Cerebellar nuclear complex (tissue), 1 donor: ENCODE measurements at places on chromosomes 4 and X.

- no peak for DNase-seq
Measured at GRCh38 chr4:163380703-163381102, 37.0 kb downstream of the NPY5R start.

DNA sequence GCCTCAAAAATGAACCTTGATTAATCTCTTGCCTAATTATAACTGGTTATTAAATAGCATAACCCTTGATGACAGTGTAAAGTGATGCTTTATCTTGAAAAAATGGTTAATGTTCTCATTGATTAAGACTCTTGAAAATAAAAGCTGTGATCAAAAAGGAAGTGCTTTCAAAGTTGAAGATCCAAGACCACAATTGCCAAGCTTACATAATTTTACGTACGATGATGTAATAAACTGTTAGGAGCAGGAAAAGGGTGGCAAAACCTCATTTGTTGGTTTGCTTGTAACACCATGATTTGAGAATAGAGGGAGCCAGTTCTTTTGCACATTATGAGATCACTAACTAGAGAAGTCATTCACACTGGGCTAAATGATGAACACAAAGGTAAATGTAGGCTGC is 322.2 kb downstream of the ADGRL3 start:
- no peak for DNase-seq

- DNase-seq: no peak
Measured at GRCh38 chr4:157271166-157271869, 50.8 kb downstream of the GRIA2 start.

GRCh38 chr4:184420881-184421416 is 53.4 kb downstream of the IRF2 start:
- DNase-seq: no peak

DNA sequence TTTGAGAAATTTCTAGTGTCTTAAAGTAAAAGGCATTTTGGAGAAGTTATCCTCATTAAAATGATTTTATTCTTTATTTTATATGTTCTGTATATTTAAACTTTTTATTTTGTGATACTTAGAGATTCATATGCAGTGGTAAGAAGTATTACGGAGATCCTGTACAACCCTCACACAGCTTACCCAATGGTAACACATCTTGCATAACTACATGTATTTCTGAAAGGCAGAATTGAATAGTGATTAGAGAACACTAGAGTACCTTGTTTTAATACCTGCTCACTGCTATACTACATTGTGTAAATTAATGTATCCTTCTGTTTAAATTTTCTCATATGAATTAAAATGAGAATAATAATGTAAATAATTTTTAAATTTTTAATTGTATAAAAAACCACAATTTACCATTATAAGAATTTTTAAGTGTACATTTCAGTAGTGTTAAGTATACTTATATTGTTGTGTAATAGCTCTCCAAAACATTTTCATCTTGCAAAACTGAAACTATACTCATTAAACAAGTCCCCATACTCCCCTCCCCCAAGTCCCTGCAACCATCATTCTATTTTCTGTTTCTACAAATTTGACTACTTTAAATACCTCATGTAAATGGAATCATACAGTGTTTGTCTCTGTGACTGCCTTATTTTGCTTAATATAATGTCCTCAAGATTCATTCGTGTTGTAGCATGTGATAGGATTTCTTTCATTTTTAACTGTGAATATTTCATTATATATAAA is 45.4 kb downstream of the INTS12 start:
- no peak for DNase-seq

DNA sequence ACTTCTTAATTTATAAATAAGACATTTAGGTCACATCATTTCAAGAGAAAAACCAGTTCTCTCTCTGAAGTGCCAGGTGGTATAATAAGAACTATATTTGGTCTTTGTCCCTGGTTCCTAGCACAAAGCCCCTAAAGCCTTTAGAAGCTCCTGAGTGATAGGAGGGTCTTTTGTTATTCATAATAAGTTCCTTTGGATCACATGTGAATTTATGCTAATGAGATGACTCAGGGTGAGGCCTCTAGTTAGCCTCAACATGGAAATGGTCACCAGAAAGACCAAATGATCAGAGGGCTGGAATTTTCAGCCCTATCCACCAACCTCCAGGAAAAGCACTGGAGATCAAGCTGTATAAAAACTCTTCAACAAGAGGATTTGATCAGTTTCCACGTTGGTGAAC is 68.1 kb upstream of the BLTP1 start:
- no peak for DNase-seq

GRCh38 chr4:141081921-141082395 is 51.3 kb downstream of the RNF150 start:
- peak; percentile 7 for DNase-seq

GRCh38 chr4:94978904-94979303 is 221.1 kb downstream of the BMPR1B start:
- no peak for DNase-seq

DNA sequence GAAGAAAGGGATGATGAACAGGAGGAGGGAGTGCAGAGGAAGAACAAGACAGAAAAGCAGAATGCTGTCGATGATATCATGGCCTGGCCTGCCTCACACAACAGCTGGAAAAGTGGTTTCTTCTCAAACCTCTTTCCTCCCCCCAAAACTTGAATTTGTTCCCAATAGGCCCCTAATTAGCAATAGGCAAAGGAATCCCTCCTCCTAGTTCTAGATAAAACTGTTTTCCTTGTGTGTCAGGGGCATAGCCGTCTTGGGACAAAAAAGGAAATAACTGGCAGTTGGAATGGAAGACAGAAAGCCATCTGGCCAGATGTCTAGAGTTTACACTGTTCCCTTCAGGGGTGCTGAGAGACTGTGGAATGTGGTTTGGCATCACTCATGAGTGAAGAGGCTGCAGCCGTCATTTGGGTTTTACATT is 177.8 kb upstream of the C1QTNF7 start:
- DNase-seq: no peak

DNA sequence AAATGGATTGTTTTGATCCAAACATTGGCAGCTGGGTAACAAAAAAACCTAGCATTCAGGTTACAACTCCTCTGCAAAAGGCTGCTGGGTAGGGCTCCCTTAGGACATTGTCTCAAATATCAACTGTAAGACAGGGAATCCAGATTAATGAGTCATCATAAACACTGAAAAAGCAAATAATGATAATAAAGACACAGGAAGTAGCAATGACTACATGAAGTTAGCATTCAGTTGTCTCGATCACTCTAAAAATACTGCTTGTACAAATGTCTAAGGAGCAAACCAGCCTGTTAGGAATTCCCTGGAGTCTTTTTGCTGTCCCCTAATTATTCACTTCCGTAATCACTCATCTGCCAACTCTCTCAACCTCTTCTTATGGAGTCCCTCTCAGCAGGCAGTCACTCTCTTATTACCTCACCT is 259.2 kb downstream of the GPC3 start:
- no peak for DNase-seq

- DNase-seq: no peak
Measured at GRCh38 chr4:73617256-73617655, 3.0 kb downstream of the RASSF6 start.

- no peak for DNase-seq
Measured at GRCh38 chr4:153655928-153656327, 28.2 kb upstream of the TLR2 start.

DNA sequence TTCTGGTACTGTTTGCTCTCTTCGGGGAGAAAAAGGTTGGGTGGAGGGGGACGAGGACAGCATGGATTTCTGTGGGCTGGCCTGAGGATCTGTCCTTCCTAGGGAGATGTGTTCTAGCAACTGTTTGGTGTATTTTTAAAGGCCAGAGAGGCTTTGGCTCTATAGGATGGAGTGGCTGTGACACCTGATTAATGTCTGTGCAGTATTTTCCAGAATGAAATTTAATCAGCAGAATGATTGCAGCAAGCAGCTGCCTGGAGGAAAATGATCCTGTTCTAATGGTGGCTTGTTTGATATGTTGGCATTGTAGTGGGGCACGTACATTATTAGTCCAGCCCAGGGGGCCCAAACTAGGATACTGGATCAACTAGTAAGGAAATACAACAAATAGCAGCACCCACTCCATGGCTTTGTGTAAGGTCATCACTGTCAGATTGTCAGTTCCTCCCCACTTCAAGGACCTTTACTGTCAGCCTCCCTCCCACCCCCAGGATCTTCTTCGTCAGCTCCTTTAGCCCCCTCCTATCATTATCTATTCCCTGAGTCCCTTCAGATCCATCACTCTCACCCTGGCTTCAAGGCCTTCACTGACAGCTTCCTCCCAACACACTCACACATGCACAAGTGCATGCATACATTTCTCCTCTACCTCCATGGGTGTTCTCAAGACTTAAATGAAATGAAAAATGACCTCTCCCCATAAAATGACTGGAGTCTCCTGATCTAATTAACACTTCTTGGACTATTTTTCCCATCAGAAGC is 10.4 kb upstream of the TMEM255A start:
- DNase-seq: no peak

DNA sequence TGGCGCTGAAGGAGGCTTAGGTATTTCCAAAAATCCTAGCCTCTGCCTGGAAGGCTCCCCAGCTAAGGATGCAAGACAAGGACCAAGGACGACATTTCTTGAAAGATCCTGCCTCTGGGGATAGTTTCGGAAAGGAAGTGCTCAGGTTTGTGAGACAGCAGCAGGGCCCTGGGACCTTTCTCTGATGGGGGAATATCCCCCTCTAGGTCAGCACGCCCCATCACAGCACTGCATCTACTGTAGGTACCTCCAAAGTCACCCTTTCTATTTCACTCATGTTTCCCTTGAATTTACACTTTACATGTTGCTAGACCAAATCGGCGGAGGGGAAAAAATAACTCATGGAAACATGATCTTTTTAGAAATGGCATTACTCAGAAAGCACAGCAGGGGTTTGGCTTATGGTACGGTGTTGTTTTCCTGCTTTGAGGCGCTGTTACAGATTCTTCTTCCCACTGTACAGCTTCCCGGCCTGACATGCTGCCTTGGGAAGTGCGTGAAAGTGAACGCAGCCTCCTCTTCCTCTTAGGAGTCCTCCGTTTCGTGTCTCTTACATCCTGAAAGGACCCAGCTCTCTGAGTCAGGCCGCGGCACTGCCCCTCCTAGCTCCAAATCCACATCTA is 77.2 kb upstream of the DHRSX start:
- DNase-seq: no peak

DNA sequence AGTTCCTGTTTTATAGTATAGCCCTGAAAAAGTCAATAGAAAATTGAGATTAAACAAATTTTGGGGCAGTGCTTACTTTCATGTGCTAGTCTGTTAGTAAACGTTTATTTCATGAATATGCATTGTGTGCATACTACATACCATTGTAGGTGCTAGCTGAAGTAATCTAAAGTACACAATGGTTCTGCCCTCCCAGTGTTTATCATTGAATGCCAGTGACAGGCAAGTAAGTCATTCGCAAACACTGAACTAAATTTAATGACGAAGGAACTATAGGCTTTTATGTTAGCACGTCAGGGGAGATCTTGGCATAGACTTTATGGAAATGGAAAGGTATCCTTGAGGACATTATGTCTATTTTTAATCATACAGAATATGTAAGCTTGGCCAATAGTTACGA is 426.9 kb upstream of the EPHA5 start:
- DNase-seq: no peak

- DNase-seq: no peak
Measured at GRCh38 chrX:38278682-38279081, 48.6 kb downstream of the RPGR start.

GRCh38 chr4:174279433-174280155 is 3.9 kb downstream of the FBXO8 start:
- DNase-seq: no peak

DNA sequence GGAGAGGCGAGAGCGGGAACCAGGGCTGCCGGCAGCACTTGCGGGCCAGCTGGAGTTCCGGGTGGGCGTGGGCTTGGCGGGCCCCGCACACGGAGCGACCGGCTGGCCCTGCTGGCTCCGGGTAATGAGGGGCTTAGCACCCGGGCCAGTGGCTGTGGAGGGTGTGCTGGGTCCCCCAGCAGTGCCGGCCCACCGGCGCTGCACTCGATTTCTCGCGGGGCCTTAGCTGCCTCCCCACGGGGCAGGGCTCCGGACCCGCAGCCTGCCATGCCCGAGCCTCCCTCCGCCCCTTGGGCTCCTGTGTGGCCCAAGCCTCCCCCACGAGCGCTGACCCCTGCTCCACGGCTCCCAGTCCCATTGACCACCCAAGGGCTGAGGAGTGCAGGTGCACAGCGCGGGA is 25.2 kb upstream of the KIT start:
- DNase-seq: no peak

DNA sequence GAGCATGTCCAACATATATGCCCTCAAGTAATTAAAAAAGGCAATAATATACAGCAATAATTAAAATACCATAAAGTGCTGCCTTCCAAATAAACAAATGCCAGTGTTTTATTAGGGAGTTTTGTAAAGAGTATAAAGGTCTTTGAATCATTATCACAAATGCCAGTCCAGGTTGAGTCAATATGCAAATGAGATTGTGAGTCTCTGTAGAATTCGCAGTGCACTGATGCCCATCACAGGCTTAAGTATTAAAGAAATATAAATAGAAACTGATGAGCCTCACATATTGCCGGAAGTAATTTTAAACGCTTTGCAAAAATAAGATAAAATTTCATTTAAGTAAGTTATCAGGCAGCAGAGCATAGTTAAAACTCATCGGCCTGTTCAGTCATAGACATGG is 205.0 kb upstream of the TECRL start:
- no peak for DNase-seq

- DNase-seq: no peak
Measured at GRCh38 chr4:128285085-128285997, 2.3 kb downstream of the PGRMC2 start.

GRCh38 chr4:98632258-98632657 is 26.2 kb downstream of the TSPAN5 start:
- no peak for DNase-seq

DNA sequence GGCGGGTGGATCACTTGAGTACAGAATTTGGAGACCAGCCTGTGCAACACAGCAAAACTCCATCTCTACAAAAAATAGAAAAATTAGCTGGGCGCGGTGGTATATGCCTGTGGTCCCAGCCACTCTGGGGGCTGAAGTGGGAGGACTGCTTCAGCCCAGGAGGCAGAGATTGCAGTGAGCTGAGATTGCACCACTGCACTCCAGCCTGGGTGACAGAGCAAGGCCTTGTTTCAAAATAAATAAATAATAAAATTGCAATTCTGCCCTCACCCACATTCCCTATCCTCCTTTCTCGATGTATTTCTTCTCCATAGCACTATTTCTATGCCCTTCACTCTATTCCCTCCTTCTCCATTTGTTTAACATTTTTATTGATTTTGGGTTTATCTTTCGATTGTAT is 8.7 kb upstream of the SLAIN2 start:
- DNase-seq: no peak

GRCh38 chr4:147220833-147221232 is 260.1 kb upstream of the EDNRA start:
- no peak for DNase-seq

GRCh38 chrX:95058815-95059214 is 1384.8 kb downstream of the FAM133A start:
- DNase-seq: no peak

DNA sequence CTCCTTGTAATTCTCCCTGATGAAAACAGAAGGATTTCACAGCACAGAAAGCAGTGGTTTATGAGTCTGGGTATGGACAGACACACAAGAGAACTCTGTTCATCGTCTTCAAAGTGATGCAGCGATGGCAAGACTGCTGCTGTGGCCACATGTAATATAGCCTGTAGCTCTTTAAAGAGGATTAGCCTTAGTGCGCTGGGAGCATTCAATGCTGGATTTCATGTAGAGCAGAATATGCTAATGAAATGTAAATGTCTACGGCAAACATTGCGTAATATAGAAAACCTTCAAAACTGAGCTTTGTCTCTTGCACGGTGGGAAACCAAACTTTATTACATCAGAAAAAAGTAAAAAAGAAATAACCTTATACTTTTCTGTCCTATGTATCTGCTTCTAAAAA is 42.9 kb downstream of the ALPK1 start:
- DNase-seq: no peak
